ENCODE measurements at places on chromosomes 13 and 19.
A peak's percentile ranks its signal among the peaks of the same experiment; 100 is the strongest.

DNA sequence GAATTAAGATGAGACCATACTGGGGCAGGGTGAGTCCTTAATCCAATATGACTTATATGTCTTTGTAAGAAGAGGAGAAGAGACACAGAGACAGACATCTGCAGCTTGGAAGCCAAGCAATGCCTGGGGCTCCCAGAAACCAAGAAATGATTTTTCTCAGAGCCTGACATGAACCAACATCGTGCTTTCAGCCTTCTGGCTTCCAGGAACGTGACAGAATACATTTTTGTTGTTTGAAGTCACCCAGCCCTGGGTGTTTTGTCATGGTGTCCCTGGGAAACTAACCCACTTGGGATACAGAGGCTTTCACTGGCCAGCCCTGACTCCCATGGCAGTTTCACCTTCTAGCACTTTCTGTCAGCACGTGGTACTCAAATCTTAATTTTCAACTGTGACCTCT is 95.3 kb upstream of the SLC10A2 start:
- DNase-seq = no peak

DNA sequence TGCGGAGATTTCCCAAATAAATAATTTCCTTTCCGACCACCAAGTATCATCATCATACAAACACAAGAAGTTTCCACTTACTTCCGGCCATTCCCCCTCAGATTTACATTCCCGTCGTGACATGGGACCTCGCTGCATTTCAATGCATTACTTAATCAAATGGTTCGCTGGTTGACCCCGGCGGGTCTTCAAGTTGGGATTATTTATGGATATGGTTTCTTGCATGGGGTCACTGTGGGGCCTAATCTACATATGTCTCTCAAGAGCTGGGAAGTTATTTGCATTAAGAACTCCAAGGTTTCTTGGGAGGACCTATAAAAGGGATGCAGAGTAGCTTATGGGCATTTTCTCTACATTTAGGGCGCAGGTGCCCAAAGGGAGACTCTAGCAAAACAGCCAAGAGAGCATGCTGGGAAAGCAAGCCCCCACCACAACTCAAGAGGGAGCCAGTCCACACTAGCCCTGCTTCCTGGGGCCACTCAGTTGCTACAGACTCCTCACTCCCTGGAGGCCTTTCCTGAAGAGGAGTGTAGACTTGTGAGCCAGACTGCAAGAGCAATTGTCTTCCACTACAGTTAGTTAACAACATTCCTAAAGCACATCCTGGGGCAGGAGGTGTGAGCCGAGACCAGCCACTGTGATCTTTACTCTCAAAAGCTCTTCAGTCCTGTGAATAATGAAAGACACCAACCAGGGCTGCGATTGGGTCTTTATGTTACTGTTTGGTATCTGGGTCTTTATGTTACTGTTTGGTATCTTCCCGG is 125.3 kb downstream of the KATNAL1 start:
- no peak for DNase-seq

- no peak for DNase-seq
Observed at GRCh38 chr13:109162248-109163036, 533.0 kb downstream of the MYO16 start.

GRCh38 chr13:32594157-32594738 is 8.0 kb downstream of the PDS5B start:
- no peak for DNase-seq

- no peak for DNase-seq
Observed at GRCh38 chr13:44848920-44849676, 140.2 kb downstream of the NUFIP1 start.

DNA sequence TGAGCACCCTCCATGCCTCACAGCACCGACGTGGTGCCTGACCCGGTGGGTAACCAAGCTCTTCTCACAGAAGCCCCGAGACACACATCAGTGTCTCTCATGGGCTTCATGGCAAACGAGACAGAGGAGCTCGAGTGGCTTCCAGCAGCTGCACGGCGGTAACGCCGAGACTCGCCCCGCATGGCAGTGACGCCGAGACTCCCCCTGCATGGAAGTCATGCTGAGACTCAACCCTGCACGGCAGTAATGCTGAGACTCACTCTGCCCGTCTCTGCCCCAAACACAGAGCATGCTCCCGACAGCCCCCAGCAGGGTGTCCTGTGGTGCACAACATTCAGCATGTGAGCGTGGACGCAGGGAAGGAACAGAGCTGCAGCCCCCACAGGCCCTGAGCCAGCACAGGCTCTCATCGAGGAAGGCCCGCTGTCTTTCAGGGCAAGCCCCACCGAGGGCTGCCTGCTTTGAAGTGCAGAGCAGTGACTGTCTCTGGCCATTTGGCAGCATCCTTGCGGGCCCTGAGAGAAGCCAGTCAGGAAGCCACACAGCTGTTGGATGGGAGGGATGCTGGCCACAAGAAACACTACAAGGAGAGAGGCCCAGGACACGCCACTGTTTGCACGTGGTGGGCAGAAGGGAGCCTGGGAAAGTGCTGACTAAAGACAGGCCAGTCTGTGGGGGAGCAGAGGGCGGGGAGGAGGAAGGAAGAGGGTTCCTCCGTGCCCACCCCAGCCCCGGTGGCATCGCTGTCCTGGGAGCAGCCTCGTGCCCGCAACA is 9.5 kb downstream of the GAS6 start:
- no peak for DNase-seq

- DNase-seq = no peak
Observed at GRCh38 chr19:6677883-6678689, 8.1 kb upstream of the TNFSF14 start.

GRCh38 chr13:113775451-113776145 is 16.6 kb downstream of the TMEM255B start:
- no peak for DNase-seq

DNA sequence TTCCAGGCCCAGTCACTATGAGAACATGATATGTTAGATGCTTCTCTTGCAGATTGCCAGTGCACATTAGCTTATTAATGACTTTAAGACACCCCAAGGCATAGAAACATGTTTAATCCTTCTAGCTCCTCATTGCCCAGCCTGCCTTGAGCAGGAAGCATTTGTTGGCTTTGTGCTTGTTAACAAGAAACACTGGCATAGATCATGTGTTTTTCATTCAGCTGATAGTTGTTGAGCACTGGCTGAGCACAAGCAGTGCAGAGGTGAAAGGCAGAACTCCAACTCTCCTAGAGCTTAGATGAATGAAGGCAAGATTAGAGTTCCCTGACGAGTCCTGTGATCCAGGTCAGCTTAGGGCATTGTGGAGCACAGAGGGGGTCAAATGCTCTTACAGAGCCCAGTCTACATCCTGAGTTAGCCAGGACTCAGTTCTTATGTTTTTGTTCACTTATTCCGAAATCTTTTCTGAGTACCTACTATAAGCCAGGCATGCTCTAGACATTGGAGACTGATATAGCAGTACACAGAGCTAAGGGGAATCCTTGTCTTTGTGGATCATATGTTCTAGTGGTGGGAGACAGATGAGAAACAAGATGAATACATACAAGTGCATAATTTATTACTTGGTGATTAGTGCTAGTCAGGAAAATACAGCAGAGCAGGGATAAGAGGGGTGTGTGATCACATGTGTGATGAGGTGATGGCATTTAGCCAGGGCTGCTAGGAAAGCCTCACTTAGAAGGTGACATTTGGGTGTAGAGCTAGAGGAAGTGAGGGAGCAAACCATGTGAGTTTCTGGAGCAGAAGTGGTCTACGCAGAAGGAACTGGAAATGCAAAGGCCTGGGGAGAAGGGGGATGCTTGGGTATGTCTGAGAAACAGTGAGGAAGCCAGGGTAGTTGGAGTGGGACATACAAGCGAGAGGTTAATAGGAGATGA is 101.2 kb downstream of the WASF3 start:
- peak; percentile 16 for DNase-seq

GRCh38 chr13:85709072-85709471 is 90.1 kb downstream of the SLITRK6 start:
- DNase-seq = no peak

GRCh38 chr13:29956853-29957252 is 106.4 kb upstream of the UBL3 start:
- no peak for DNase-seq

DNA sequence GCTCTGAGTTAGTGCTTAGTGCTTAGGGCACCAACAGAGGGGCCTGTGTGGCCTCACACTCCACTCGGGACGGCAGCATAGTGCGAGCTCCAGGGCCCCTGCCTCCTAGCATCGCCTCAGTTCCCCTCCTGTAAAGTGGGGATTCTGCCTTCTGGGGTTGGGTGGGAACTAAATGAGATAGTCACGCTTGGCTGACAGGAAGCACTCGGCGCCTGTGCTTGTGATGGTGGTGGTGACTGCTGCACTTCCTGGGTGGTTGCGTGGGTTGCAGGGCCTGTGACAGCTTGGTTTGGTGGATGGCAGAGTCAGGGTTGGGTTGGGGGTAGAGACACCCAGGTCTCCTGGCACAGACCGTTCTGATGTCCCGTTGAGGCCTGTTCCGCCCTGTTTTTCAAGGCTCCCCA is 7.7 kb downstream of the PLEKHF1 start:
- no peak for DNase-seq

DNA sequence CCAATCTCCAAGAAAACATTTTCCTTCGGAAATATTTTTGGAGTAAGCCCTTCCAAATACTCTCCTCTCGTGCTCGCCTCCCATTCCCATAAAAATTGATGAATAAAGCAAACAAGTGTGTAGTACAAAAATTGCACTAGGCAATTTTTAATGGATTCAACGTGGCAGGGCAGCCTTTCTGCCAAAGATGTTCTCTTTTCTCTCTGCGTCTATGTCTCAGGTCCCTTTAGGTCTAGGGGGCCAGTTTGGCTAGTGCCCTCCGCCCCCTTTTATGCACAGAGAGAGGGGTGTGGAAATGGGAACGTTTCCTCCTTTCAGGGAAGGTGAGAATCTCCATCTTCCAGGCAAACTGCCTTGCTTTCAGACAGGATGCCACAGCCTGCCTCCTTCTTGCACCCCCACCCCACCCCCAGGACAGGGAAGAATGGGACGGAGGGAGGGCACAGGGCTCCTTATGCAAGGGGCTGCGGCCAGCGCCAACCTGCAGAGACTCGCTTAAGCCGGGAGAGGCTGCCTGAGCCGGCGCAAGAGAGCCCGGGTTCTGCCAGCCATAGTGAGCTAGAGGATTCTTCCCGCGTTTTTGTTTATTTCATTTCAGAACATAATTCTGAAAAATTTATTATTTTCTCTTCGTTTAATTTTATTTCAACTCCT is 2.7 kb upstream of the ZIC2 start:
- no peak for DNase-seq

GRCh38 chr19:6693681-6694080 is 23.7 kb upstream of the TNFSF14 start:
- no peak for DNase-seq

DNA sequence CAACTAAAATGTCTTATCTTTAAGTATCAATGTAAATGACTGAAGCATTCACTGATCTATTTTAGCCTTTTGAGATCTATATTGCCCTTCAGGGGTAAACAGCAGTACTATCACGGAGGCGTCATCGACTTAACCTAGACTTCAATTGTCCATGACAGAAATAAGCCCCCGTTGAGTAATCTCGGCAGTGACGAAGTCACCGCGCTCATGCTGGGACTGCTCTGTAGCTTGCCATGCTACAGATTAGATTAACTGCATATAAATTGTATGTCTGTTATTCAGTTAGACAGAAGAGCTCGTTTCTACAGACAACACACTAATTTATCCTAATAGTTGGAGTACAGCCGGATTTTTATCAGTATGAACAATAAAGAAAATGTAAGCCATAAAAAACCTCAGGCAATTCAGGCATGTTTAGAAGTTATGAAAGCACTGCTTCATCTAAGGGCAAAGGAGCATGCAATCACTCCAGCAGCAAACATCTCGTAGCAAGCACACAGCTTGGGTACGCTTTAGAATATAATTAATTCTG is 56.6 kb downstream of the TUBGCP3 start:
- DNase-seq = no peak

GRCh38 chr13:97274829-97275649 is 52.9 kb downstream of the MBNL2 start:
- DNase-seq = no peak

DNA sequence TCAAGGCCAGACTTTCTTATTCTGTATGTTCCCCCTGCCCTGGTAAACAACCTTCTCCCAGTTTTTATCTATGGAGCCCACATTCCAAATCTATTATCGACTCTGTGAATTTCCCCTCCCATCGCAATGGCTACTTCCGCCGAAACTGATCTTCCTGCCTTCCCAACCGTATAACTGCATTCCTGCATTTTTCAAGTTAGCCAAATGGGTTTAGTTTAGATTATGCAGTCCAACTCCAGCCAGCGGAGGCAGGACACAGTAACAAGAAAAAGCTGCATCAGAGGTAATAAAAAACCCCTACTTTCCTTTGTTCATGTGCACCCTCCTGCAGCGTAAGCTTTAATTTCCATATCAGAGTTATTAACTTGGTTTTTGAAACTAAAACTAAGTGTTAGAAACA is 112.2 kb upstream of the ZNF91 start:
- no peak for DNase-seq

DNA sequence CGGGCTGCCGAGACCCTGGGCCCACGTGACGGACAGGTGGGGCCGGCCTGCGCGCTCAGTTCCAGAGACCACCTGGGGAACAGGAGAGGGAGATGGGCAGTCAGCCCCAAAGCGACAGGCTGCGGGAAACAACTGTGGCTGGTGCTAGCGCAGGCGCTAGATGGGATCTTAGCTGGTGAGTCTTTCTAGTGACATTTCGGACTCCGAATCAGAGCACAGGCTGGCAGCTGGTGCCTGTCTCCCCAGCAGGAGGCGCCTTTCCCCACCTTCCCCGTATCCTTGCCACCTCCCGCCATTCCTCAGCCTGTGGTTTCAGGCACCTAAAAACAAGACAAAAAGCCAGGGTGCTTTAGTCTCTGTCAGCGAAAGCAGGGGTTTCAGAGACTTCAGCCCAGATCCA is 19.4 kb upstream of the RANBP3 start:
- no peak for DNase-seq

GRCh38 chr19:51246164-51246552 is 4.7 kb upstream of the SIGLECL1 start:
- DNase-seq = no peak

- DNase-seq = no peak
Observed at GRCh38 chr13:33968520-33969507, 150.9 kb downstream of the RFC3 start.

DNA sequence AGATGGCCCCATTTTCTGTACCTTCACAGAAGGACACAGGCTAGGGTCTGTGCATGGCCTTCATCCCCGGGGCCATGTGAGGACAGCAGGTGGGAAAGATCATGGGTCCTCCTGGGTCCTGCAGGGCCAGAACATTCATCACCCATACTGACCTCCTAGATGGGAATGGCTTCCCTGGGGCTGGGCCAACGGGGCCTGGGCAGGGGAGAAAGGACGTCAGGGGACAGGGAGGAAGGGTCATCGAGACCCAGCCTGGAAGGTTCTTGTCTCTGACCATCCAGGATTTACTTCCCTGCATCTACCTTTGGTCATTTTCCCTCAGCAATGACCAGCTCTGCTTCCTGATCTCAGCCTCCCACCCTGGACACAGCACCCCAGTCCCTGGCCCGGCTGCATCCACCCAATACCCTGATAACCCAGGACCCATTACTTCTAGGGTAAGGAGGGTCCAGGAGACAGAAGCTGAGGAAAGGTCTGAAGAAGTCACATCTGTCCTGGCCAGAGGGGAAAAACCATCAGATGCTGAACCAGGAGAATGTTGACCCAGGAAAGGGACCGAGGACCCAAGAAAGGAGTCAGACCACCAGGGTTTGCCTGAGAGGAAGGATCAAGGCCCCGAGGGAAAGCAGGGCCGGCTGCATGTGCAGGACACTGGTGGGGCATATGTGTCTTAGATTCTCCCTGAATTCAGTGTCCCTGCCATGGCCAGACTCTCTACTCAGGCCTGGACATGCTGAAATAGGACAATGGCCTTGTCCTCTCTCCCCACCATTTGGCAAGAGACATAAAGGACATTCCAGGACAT is 7.0 kb upstream of the CEACAM7 start:
- no peak for DNase-seq

Data from amygdala (tissue), 56 donors.